NCI-H1930 (cell line): ENCODE measurements at places on chromosomes 11 and 22.

GRCh38 chr11:1648653-1649420 lies 19.3 kb downstream of the KRTAP5-5 start:
- no peak for DNase-seq

DNA sequence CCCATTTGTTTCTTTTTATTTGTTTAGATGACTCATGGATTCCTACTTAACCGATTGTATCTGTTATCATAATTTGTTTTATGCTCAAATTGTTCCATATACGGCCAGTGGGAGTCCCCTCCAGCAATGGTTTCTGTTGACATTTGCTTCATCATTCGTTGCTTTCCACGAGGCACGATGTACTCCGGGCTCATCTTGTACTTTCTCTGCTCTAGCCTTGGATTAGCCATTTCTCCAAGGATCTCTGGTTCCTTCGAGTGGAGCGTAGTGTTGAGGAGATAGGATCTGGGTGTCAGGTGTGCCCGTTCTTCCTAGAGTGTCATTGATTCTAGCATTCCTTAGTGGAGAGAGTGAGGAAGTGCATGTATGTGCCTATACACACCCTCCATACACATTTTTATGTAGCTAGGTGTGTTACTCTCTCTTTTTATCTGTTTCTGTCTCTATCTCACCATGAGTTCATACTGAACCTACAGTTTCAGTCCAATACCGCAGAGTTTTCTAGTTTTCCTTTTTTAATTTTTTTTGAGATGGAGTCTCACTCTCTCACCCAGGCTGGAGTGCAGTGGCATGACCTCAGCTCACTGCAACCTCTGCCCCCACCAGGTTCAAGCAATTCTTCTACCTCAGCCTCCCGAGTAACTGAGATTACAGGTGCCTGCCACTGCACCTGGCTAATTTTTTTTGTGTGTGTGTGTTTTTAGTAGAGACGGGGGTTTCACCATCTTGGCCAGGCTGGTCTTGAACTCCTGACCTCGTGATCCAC lies 31.4 kb downstream of the TECTA start:
- no peak for DNase-seq

GRCh38 chr11:124716591-124716990 lies 23.2 kb upstream of the NRGN start:
- DNase-seq, result no peak

DNA sequence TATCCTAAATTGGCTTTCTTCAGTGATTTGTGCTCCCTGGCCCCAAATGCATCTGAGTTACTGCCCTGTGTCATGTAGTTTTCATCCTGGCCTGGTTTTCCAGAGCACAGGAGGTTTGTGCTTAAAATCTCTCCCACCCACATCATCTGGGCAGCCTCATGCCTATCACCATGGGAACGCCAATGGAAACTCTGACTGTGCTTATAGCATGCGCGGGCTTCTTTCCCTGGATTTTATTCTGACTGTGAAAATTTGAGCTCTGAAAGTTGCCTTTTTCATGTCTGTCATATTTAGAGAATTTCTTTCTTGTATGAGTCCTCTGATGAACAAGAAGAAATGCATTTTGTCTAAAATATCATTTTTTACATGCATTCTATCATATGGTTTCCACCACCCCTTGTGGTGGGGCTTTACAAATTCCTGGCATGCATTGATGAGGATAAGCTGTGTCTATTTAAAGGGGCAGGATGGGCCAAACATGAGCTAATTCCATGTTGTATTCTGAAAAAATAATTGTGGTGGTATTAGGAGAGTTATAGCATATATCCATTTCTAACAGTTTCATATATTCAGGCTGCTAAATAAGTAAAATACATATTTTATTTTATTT lies 55.1 kb downstream of the IRAG1 start:
- DNase-seq, result no peak

DNA sequence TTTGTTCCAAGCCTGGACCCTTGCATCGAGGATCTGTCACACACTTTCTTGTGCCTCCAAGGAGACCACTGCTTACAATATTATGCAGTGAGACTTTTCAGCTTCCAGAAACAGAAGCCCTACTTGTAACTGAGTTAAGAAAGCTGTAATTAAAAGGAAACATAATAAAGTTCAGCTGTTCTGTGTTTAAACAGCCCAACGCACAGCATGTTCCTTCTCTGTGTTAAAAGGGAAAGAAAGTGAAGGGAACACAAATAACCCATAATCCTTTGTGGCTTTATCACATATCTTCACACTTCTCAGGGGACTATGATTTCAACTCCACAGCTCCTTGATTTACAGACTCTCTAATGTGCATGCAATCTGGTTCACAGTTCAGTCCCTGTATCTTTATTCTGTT lies 200.3 kb upstream of the MTNR1B start:
- no peak for DNase-seq

DNA sequence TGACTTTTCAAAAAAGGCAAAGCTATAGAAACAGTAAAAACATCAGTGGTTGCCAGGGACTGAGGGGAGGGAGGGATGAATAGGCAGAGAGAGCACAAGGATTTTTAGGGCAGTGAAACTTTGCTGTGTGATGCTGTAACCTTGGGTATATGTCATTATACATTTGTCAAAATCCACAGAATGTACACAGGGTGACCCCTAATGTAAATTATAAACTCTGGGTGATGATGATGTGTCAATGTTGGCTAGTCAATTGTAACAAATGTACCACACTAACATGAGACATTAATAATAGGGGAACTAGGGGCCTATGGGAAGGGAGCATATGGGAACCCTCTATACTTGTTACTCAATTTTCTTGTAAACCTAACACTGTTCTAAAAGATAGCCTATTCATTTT lies 24.8 kb downstream of the RIBC2 start:
- no peak for DNase-seq

DNA sequence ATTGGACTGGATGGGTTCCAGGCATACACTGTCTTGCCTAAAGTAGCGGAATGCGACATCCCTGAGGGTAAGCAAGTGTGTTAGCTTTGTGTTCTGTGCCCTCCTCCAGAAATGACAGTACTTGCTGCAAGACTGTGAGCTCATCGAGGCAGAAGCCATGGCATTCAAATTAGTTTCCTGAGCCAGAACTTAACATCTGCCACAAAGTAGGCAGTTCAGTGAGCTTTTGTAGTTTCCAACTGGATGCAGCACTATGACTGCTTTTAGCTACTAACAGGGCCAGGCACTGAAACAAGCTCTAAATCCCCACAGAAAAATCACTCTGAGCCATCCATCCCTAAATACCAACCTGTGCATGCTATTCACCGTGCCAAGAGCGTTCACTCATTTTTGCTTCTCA lies 1.2 kb upstream of the FAR1 start:
- no peak for DNase-seq

DNA sequence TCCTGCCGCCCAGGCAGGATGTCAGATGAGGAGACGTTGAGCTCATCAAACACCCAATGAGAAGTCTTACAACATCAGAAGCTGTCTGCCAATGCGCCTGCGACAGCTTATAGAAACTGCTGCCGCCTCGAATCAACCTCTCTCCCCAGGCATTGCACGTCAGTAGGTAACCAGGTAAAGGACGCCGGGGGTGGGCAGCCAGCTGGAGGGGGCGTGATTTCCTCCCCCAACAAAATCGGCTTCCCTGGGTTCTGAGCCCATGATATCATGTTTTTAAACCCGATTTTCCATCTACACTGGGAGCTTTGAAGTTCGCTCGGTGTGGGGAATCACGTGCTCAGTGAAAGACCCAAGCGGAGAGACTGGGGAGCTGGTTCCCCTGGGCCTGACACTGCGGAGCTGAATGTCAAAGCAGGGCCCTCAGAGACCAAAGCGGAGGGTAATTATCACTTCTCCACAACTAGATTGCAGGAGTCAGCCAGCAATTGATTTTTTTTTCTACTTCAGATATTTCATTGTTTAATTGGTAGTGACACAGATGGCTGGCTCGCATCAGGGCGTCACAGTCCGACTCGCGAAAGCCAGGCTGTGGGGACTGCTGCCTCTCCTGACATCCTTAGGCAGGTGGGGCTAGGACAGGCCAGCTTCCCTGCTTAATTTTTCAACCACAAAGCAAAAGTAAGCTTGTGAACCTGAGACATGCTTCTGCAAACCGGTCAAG lies 15.4 kb downstream of the FAM83F start:
- no peak for DNase-seq

- no peak for DNase-seq
These were observed 705 bp downstream of the PTPRJ start for GRCh38 chr11:47980907-47981621.

GRCh38 chr22:48692734-48693376 lies 1134.8 kb downstream of the BRD1 start:
- DNase-seq, result no peak

GRCh38 chr11:65588199-65589054 lies 7.2 kb downstream of the KCNK7 start:
- no peak for DNase-seq

DNA sequence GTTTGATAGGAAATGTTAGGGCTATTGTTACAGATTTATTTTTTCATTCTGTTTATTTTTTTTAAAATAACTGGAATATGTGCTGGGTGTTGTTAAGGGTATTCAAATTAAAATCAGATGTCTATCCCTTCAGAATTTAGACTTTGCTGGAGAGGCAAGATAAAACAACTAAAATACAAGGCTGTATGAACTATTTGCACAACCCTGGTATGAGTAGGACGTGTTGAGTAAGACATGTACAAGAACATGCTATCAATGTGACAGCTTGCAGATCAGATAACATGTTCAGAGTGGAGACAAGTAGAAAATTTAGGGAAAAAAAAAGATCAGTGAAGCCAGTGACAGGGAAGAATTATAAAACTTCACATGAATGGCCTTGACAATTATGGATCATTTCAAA lies 853.5 kb downstream of the METTL15 start:
- DNase-seq, result no peak

DNA sequence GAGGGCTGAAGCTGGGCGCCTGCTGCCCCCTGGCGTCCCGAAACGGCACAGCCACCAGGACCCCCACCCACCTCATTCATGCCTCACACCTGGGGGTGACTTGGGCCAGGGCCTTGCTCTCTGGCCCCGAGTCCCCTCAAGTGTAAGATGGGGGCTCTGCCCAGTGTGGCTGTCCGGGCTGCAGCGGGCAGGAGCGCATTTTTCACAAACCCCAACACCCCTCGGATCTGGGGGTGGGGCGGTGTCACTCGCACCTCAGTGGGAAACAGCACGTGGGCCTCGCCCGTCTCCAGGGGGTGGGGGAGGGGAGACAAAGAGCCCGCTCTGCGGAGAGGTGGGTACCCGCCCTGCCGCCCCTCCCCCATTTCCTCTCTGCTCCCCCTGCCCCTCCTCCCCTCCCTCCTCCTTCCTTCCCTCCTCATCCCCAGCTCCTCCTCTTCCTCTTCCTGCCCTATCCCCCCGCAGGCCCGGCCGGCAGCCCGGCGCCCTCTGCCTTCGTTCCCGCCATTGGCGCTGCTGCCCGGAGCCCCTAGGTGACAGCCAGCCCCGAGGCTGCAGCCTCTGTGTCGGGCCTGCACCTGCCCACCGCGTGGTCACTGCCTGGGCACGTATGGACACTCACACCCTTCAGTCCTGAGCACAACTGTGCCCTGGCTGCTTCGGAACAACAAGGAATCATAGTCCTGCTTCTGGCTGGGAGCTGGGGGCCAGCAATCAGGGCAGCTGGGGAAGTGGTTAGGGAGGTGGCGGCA lies 6.8 kb upstream of the CDKN1C start:
- DNase-seq, result peak; percentile 69

- no peak for DNase-seq
These were observed 12.5 kb downstream of the KMT5B start for GRCh38 chr11:68200639-68201038.

DNA sequence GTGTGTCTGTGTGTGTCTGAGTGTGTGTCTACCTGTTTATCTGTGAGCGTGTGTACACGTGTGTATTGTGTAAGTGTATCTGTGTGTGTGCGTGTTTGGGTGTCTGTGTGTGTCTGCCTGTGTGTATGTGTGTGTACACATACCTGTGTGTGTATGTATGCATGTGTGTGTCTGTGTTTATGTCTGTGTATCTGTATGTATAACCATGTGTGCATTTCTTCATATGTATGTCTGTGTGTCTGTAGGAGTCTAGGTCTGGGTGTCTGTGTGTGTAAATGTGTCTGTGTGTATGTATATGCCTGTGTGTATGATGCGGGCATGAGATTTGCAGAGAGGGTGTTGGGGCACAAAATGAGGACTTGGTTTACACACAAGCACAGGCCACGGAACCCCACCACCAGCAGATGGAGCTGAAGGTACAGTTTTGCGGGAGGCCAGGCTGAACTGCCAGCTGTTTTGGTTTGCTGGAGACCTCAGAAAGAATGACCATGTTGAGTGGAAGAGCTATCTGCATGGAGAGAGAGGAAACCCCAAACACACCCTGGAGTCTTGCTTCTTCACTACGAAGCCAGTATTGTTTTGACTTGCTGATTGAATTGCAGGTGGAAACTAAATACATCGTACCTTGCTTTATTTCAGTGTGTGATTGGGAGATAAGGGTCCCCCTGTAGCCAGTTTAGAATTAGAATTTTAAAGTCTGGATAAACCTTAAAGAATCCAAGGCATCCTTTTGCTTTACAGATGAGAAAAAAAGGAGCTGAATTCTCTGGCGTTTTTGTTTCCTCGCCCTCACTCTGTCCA lies 497.2 kb downstream of the NTM start:
- peak; percentile 47 for DNase-seq

DNA sequence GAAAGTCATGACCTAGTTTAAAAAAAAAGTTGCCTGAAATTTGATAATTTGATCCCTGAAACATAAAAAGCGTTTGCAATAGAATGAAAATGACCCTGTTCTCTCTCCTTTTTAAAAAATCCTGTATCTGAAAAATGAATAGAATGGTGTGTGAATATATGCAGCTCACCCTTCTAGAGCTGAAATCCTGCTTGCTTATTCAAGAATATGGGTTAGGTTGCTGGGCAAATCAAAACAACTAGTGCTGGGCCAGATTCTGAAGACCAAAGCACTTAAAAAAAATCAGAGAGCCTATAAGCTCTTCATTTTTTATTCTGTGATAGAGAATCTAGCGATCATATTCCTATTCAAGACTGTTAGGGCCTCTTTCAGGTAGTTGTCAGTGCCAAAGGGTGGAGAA lies 131.6 kb downstream of the MPPED2 start:
- no peak for DNase-seq

- peak; percentile 57 for DNase-seq
These were observed at the start of gene GLB1L2 for GRCh38 chr11:134331354-134332188. GLB1L2 (plus strand) TSS chr11:134331988; CDS start chr11:134332062, 74 bp downstream.

DNA sequence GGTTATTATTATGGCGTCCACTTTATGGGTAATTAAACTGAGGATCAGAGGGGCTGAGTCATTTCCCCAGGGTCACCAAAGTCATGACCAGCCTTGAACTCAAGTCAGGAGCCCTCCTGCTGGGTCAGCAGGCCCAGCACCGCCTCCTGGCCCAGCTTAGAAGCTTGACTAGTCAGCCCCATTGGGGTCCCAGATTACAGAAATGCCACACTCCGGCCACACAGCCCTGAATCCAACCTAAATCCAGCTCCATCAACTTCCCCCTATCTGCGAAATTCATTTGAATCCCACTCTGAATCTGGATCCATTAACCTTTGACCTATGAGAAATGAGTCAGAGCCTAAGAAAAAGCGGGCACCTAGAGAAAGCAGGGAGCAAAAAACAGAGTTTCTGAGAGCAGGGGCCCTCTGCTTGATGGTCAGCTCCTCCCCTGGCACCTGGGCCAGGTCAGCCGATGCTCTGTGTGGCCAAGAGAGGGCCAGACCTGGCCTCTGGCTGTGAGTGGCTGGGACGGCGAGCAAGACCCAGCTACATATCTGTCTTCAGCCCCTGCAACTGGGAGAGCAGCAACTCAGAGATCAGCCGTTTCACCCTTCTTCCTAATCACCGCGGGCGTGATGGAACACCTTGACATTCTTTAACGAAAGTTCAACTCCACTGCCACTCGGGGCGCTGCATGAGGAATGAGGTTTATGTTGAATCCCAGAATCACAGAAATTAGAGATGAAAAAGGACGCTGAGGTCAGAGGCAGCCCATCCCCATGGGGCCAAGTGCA lies 196.1 kb downstream of the TRIM29 start:
- DNase-seq, result no peak
